ENCODE measurements at places on chromosomes 1 and 21.

DNA sequence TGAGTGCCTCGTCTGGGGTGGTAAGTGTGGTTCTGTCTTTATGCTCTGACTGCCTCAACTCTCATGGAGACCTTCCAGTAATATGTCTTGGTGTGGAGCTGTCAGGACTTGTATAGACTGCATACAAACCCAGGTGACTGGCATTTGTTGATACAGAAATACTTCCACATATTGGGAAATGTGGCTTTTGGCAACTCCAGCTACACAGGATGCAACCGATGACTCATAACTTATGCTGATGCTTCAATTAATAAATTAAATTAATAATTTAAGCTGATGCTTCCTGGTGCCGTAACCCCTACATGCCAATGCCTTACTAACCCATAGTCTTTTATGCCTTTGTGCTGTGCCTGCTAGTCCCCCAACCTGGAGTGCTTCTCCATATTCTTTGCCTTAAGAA lies 72.3 kb upstream of the ARTN start:
- no peak for DNase-seq

DNA sequence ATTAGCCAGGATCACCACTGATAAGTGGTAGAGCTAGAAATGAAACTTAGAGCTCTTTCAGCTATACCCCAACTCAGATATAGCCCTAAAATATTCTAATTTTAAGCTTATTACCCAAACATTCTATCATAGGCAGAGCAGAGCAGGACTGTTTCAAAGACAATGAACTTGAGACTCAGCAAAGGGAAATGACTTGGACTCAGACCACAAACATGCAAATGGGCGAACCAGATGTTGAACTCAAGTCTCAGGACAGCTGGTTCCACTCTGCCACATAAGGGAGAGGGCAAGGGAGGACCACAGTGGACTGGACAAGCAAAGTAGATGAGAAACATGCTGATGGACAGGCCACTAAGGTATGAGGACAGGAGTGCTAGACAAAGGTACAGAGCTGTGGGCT lies 315.3 kb downstream of the OMA1 start:
- DNase-seq, result no peak

DNA sequence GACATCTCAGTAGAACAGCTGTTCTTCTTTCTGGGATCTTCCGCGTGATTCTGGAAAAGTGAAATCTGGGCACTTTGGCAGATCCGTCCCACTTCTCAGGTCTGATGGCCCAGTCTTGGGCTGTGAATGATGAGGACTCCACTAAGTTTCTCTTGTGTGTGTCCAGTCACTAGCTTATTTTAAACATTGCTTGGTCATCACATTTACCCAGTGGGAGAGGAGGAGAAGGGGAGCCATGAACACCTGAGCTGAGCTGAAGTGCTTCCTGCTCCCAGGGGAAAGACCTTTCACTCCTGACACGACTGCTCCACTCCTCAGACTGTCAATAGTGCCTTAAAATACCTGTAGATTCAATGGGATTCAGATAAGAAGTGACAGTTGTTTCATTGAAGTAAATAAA lies 101.9 kb upstream of the SLC35F3 start:
- DNase-seq, result no peak

DNA sequence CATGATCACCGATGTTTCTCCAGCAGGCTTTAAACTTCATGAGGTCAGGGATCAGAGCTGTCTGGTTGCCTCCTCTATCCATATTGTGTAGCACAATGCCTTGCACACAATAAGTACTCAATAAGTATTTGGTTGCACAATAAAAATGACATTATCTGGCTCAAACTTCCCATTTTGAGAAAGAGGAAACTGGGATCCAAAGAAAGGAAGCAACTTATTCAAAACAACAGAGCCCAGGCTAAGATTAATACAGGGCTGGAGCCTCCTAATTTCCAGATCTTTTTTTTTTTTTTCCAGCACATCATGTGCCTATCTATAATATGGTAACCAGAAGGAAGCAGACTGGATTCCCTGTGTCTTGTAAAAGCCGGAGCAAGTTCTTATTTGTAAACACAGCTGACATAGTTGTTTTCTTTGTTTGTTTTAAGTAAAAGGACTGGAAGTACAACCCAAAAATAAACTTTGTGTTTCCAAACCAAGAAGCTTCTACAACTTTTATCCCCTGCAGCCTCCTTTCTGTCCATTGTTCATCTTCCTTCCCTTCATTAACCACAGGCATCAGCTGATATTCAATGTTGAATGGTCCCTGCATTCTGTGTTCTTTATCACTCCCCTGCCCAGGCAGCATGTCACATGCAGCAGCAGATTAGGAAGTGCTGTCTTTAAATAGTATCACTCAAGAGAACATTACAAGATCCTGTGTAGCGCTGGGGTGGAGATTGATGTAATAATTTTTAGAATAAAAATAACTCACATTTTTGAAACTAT lies 71.2 kb upstream of the HOOK1 start:
- no peak for DNase-seq

All from posterior cingulate gyrus (tissue), 11 donors.